RPMI8226 (cell line): ENCODE measurements at places on chromosomes 12 and 14.
A peak's percentile ranks its signal among the peaks of the same experiment; 100 is the strongest.

DNA sequence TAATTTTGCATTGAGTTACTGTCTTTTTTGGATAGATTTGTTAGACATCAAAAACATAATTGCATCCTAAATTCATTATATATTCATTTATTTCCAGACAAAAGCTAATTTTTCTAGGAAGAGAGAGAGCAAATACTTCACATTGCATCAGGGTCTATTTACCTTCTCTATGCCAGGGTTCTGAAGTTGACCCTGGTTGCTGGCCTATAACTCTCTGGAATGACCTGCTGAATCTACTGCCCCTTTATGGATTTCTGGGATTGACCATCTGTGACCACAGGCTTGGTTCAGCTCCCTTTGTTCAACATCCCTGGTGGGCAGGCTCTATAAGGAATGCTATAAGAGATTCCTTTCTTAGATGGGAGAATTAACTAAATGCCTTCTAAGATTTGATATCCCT lies 414.8 kb upstream of the STXBP6 start:
- no peak for DNase-seq

- DNase-seq = no peak
Observed at GRCh38 chr12:64480148-64480547, 28.2 kb downstream of the TBK1 start.

DNA sequence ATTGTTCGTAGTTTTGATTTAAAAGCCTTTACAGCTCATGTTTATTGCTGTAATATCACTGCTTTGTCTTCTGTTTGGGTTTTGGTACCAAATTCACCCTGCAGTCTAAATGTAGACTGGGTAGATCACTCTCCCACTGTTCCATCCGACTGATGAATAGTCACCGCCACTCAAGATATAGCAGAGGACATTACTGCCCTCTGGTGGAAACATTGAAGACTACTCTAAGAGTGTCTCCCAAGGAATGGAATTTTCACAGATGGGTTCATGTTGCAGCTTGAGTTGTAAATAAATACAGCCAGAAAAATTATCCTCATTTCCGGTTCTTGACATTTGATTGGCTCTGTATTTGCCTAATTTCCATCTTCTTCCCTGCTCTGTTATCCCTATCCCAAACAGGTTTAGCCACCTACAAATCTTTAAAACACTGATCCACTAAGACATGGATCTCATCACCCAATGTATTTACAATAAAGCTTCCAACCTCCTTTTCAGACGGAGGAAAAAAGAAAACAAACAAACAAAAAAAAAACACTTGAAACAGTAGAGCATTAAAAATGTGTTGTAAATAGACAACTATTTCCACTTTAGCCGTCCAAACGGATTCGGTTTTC lies 198.3 kb upstream of the CPNE8 start:
- peak; percentile 65 for DNase-seq

DNA sequence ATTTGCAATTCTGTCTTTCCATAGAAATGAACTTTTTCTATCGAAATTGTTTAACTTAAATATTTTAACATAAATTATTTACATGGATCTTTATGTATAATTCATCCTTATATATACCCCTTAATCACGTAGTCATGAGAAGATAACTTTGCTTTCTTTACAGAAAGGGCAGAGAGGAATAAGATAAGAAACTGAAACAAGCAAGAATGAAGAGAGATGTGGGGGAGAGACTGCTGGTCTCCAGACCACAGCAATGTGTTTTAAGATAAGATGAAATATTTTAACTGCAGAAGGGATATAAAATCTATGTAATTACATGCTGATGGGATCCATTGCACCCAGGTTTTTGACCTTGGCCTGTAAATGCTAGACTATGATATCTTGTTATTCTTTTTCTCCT lies 34.7 kb upstream of the DNM1L start:
- no peak for DNase-seq

GRCh38 chr14:83975841-83976770 lies 1553.8 kb upstream of the FLRT2 start:
- no peak for DNase-seq

DNA sequence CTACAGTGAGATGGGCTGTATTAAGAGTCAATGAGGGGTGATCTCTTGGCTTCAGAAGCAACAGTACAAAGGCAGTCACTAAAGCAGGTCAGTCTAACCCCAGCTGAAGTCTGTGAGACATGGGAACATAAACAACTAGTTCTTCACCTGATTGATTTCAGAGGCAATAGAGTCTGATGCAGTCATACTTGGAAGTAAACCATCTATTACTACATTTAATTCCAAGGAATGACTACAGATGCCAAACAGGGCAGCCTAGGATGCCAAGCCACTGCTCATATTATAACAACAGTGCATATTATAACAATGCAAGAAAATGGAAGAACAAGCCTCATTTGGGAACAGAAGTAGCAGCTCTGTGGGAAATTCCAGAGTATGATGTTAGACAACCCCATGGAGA lies 35.8 kb downstream of the GRIN2B start:
- DNase-seq = no peak

DNA sequence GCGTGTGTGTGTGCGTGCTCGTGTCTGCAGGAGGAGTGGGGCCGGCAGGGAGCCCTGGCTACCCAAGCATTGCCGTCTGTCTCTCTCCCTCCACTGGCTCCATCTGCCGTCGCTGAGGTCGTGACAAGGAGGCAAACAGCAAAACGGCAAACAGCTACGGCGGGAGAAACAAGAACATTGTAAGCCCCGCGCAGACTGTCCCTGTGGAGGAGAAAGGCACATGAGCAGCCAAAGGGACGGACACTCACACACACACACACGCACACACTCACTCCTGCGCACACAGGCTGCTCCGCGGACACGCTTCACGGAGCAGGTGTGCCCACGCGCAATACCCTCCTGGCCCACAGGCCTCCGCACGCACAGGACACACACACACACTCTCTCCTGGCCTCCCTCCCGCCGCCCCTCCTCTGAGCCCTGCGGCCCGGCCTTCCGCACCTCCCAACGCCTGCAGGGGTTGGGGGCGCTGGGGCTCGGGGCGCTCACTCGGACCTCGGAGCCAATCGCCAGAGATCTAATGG lies 905 bp downstream of the CISTR start:
- DNase-seq = no peak

DNA sequence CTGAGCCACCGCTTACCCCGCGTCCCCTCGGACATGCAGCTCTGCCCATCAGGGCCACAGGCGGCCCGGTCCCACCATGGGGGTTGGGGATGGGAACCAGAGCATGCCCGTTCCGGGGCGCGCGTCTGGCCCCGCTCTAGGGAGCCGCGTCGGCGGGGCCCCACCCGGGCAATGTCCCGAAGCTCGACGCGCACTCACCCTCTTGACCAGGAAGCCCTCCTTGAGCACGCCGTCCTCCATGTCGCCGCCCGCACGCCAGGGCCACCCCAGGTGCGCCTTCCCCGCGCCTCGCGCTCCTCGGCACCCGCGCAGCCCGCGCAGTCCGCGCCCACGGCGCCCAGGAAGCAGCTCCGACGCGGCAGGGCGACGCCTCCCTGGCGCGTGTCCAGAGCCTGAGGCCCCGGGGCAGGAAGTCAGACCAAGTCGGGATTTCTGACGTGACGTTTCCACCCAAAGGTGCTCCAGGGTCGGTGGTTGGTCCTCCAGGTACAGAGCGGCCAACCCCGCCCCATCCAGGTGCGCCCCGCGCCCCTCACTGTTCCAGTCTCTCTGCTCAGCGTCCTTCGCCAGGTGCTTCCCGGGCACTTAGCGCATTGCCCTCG lies at the start of gene PLEK2:
PLEK2 (minus strand) TSS at position 346 of the 602 bp plus-strand sequence; CDS start at position 240, 106 bp downstream.
- DNase-seq = peak; percentile 79

DNA sequence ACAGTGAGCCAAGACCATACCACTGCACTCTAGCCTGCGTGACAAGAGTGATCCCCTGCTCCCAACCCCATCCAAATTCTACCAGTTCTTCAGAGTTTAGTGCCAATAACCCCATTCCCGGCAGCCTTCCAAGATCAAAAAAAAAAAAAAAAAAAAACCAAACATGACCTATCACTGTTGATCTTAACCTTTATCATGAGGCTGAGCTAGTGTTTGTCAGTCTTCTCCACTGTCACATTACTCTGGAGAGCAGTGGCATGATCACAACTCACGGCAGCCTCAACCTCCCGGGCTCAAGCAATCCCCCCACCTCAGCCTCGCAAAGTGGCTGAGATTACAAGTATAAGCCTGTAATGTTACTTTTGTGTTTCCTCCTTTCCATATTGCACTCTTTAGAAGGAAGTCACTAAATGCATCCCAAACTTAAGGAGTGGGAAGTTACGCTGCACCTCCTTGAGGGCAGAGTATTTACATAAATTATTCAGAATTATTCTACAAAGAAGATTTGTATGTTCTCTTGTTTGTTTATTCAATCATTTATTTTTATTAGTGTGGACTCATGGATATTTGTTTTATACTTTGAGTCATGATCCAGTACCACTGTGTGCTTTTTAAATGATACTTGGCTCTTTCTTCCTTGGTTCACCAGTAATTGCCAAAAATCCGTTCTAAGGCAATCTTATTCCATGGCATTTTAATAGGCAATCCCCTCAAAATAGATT lies 31.5 kb upstream of the FAM222A start:
- no peak for DNase-seq

DNA sequence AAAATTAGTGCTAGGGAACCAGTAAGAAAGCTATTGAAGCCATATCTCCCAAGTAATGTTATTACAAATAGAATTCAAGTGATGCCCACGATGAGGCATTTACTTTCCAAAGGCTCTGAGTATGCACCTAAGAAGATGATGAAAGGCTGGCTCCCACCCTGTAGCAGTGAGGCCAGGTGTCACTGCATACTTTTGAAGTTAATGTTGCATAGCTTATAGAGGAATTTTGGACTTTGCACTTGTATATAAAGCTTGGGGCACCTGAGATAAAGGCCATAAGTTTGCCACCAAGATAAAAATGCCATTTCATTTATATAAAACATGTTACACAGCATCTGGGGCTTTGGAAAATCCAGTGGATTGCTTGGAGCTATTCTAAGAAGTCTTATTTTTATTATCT lies 96.2 kb downstream of the PTPRB start:
- no peak for DNase-seq

DNA sequence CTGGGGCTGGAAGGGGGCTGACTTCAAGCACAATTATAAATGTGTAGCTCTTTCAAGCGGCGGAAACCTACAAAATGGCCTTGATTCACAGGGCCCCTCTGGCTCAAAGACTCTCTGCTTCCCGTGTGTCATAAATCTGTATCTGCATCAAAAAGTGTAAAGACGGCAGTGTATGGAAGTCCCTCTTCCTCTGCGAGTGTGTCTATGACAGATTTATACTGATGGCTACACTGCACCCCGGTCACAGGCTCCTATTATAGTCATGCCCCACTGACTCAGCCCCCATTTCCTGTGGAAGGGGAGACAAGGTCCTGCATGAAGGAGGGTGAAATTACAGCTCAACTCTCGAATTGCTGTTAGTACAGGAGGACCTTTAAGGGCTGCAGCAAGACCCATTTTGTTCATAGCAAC lies 68.6 kb downstream of the HMGA2 start:
- DNase-seq = no peak

GRCh38 chr12:126347421-126347820 lies 1282.2 kb downstream of the AACS start:
- DNase-seq = no peak

DNA sequence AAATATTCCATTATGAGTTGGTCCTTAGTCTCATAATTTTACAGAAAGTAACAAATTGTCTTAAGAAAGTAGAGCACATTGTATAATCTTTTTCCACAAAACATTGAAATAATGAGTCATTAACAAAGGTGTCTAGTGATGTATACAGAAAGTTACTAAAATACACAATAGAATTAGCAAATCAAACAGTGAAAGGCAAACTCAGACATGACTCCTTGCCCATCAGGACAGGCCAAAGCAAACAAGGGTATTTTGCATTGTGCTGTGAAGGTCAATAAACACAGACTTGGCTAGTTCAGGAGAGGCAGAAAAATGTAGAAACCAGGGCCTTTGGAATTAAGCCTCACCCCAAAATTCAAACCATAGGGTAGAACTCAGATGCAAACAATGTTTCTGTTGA lies 37.3 kb downstream of the SIX4 start:
- no peak for DNase-seq

DNA sequence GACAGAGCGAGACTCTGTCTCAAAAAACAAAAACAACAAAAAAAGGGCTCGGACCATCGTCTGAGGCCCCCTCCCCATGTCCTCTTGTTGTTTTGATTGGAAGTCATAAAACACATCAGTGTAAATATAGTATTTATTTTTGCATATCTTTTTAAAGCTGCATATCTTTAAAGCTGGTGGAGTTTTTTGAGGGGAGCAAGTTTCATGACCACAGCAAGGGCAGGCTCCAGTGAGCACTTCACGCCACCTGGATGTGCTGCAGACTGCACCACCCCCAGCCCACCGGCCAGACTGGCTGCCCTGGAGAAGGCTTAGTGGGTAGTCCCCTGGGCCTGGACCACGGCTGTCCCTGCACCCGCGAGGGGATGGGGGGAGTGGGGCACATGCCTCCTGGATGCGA lies 11.9 kb upstream of the BCL7A start:
- DNase-seq = no peak

DNA sequence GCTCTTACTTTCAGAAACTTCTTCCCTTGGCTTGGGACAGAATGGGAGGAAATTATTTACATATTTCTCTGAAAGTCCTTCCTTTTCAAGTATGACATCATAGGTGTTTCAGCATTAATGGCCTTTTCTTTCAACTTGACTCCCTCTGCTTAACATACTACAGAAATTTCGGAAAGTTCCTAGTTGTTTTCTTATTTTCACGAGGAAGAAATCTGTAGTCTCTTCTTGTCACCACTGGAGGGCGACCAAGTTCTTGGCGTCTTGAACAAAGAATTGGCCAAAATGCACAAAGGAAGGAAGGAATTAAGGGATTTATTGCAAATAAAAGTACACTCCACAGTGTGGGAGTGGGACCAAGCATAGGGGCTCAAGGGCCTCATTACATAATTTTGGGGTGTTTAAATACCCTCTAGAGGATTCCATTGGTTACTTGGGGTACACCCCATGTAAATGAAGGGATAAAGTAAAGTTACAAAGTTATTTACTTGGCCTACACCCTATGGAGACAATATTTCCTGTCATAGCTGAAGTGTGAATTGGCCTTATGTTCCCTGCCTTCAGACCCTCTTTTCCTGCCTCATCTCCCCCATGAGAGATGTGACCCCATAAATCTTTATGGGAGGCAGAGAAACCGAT lies 70.4 kb downstream of the RPL10L start:
- DNase-seq = peak; percentile 29

DNA sequence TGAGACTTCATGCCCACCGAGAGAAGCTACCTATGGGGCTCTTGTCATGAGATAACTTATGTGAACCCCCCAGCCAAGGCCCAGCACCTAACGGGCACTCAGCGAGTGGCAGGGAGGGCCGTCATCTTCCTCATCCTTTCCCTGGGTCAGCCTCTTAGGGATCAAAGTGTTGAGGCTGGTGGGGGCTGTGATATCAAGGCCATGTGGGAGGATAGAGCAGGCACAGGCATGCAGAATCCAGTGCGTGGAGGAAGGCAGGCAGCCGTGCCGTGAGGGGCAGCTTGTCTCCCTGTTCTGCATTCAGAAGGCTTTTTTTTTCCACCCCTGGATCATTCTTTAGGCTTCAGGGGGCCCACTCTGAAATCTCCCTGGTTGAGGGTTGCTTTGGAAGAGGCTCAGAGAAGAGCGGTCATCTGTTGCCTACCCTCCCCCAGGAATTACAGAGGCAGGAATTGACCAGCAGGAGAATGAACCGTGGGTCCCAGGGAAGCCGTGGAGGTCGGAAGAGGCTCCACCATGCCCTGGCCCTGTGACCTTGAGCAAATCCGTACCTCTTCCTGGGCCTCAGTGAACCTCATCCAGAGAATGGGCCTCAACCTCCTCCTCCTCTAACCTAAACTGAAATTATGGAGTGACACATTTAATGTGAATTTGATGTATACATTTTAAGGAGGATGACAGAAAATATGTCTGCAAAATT lies 62.8 kb downstream of the BEGAIN start:
- no peak for DNase-seq

- no peak for DNase-seq
Observed at GRCh38 chr14:74459976-74460375, 33.1 kb downstream of the NPC2 start.
